ENCODE measurements at places on chromosomes 11 and 22. TPM values are rescaled to one million over a fixed set of nuclear protein-coding genes. Genes with fewer than 3 reads are reported as not detected.

DNA sequence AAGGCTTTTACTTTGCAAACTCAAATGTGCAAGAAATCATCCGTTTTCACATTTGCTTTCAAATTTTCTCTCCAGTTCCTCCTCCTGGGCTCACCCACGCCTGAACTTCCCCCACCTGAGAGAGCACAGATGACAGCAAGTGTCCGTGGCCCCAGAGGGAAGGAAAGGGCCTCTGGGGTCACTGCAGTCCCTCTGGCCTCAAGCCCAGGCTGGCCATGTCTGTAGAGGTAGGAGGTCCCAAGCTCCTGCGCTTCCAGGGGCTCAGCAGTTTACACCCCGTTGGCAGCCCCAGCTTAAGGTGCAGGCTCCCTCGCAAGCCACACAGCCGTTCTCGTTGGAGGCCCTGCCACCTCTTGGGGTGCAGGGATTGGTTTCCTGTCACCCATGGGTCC is 40.5 kb upstream of the PRDM11 start:
- no peak for DNase-seq

DNA sequence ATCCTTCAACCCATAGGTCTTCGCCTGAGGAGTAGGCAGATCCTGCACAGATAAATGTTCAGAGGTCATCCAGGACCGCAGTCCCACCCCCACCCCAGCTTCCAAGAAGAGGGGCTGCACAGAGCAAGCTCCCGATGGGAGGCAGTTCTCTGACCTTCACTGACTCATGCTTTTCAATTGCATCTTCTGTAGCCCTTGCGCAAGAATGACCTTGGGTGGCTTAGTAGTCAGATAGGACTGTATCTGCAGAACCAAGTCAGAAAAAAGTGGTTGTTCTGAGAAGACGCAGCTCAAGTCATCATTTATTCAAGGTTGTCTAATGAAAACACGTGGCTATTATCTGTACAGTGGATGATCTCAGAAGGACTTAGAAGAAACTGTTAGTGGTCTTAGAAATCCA is 16.4 kb upstream of the GRAMD1B start:
- DNase-seq: no peak

GRCh38 chr11:36381015-36381360 is 84.9 kb downstream of the PRR5L start:
- no peak for DNase-seq

GRCh38 chr11:94662846-94663390 is 95.8 kb downstream of the PIWIL4 start:
- DNase-seq: no peak

GRCh38 chr11:5131584-5132335 is 6.4 kb downstream of the OR52A5 start:
- DNase-seq: no peak

GRCh38 chr22:36536717-36537116 is 7.8 kb upstream of the EIF3D start:
- no peak for DNase-seq

GRCh38 chr11:130782361-130783222 is 133.7 kb downstream of the SNX19 start:
- no peak for DNase-seq

TRIM51 gene
- polyA plus RNA-seq: not detected

BEST1 gene
- polyA plus RNA-seq: 4.7 TPM

ZNF280B gene
- 5.0 TPM for polyA plus RNA-seq

IL17REL gene
- polyA plus RNA-seq: 0.07 TPM

BRSK2 gene
- polyA plus RNA-seq: 0.96 TPM

PTS gene
- 55.1 TPM for polyA plus RNA-seq

KBTBD3 gene
- 13.2 TPM for polyA plus RNA-seq

SMTNL1 gene
- polyA plus RNA-seq: 0.21 TPM
